ENCODE measurements at places on chromosomes 12 and 14.

GRCh38 chr14:42854061-42854460 is 1247.4 kb downstream of the LRFN5 start:
- DNase-seq: no peak

DNA sequence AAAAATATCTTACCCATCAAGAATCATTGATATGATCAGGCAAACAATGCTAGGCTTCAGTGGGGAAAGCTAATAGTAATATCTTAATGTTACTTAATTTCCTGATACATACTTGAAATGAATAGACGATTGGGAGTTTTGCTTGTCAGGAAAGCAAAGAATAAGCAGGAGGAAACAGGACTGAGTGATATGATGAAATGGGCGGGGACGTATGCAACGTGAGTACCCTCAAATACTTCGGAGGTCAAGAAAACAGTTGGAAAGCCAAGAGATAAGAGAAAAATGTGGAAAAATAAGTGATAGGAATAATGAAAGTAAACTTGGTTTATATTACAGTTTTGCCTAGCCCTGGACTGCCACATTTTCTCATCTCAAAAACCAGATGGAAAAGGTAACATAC is 49.2 kb downstream of the METTL25 start:
- no peak for DNase-seq

DNA sequence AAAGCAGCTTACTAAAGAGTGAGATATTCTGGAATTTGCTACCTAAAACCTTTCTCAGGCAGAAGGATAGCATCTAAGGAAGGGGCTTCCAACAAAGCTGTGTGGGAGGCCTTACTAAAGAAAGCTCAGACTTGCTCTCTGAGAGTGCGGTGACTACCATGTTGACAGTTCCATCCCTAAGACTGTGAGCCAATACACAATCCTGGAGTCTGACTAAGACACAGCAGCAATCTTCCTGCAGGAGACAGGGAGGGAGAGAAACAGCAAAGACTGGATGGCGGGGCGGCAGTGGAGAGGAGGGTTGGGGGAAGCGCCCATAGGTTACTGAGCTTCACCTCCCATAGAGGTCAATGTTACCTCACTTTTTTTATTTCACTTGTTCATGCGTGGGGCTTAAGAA is 70.9 kb downstream of the KITLG start:
- DNase-seq: no peak

DNA sequence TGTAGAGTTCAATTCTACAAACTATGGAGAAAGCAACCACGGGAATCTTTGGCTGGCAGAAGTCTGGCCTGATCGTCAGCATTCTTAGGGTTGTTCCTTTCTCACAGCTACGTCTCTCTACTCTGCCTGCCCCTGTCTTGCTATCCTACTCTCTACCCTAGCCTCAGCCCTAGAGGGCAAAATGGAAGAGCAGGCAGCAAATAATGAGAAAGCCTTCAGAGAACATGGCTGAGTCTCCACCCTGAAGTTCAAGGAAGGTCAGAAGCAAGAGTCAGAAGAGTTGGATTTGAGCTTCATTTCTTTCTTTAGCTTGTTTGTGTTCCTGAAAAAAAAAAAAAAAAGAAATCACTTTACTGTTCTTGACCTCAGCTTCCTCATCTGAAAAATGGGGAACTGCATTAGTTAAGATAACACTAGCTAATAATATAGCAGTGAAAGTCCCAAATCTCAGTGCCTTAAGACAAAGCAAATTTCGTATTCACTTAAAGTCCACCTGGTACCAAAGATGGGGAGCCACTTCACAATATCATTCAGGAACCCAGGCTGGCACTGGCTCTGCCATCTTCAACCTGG is 50.2 kb upstream of the CCND2 start:
- no peak for DNase-seq

GRCh38 chr12:108043750-108044533 is 85.1 kb upstream of the WSCD2 start:
- no peak for DNase-seq

DNA sequence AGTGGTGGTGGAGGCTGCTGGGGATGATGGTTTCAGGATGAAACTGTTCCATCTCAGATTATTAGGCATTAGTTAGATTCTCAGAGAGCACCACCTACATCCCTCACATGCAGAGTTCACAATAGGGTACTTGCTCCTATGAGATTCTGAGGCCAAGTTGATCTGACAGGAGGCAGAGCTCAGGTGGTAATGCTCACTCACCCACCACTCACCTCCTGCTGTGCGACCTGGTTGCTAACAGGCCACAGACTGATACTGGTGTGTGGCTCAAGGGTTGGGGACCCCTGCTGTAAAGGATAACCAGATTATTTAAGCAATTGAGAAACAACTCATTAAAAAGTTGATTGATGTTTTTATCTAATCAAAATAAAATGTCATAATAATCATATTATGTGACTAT is 248.5 kb downstream of the RERGL start:
- no peak for DNase-seq

DNA sequence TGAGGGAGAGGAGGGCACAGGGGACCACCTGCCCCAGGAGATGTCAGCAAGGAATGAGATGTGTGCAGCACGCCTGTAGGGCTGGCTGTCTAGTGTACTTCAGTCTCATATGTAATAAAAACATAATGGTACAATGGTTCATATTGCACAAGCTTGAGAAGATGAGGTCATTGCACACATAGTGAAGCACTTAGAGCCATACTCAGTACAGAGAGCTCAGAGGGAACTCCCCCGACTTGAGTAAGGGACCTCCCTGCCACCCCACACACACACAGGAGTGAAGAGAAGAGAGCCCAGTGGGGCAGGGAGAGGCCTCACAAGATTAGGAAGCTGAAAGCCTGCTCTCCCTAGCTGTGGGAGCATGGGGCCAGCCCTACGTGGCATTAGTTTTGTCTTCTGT is 61.5 kb downstream of the SLC6A12 start:
- DNase-seq: no peak

- no peak for DNase-seq
These were observed 147.4 kb downstream of the SLC38A4 start for GRCh38 chr12:46678426-46678825.

DNA sequence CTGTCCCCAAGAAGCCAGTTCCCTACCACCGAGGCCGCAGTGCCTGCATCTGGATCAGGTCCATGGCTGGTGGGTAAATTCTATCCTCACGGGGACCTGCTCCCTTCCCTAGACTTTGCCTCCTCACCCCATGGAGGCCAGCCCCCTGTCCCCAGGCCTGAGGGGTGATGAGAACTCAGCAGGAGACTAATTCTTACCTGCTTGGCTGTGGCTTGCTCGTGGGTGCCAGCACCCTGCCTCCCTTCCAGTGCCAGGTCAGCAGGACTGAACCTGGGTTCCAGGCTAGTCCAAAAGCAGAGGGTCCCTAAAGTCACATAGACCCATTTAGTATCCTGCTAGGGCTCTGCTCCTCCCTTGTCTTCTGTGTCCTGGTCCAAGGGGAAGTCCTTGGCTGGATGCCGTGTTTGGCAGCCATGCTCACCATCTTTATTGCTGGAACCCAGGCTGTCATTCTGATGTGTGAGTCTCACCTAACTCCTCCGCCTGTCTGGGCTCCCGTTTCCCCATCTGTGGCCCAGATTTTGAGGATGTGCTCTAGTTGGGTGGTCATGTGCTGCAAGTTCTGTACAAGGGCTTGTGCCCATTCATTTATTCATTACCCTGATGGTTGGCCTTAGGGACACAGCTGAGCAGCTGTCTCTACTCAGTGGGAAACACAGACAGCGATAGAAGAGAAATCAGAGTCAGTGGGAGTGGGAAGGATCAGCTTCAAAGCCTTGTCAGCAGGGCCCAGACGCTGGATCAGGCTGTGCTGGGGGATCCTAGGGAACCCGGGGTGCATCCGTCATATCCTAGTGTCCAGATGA is 949 bp downstream of the PLBD2 start:
- DNase-seq: no peak

DNA sequence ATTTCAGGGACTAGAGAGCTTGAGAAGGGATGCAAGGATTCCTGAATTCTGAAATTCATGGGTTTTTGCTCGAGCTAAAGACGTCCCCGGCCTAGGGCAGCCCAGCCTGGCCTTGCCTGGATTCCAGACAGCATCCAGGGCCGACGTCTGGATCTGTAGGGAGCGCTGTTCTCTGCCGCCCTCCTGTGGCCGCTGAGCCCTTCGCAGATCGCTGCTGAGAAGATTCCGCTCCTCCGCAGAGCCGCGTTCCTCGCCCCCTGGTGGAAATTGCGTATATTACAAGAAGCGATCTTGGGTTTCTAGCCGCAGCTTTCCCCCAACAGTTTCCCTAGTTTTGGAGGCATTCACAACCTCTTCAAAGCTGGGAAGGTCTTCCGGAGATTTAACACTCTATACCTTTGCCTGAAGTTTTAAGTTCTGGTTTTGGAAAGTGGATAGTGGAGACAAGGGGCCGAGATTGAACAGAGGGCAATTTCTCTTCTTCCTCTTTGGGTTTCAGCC is 5.1 kb downstream of the CISTR start:
- no peak for DNase-seq

DNA sequence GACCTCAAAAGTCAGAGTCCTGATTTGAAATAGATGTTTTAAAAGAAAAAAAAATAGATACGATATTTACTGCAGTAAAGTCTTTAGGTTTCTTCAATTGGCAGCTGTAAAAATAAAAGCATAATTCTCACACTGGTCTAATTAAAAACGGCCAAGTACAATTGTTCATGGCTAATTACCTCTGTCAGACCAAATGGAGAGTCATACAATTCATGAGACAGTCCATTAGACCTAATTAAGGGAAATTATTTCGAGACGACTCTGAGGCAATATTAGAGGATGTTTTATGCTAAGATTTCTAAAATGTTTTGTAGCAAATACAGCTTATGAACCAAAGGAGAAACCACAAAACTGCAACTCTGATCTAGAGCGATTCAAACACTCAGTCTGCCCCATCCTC is 131.3 kb downstream of the PHLDA1 start:
- DNase-seq: no peak
